ENCODE measurements at places on chromosomes 13 and 19.

DNA sequence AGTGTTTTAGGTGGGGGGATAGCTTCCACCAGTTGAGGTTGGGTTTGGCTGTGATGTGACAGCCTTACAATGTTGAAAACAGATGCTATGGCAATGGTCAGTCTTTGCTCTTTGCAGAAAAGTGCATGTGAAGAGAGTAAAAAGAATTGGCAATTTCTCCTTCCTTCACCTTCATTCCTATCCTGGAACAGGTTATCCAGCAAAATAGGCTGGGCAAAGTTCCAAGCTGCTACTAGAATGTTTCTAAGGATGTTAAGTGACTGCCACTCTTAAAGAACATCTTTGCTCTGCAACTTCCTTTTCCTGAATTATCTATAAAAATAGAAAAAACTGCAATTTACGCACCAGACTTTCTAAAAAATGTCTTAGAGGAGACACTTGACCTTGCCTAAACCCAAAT lies 50.1 kb upstream of the MYCBP2 start:
- DNase-seq: no peak

GRCh38 chr13:76884186-76884906 lies 1.9 kb downstream of the KCTD12 start:
- peak; percentile 48 for DNase-seq

GRCh38 chr19:47694466-47695273 lies 18.6 kb upstream of the EHD2 start:
- no peak for DNase-seq

DNA sequence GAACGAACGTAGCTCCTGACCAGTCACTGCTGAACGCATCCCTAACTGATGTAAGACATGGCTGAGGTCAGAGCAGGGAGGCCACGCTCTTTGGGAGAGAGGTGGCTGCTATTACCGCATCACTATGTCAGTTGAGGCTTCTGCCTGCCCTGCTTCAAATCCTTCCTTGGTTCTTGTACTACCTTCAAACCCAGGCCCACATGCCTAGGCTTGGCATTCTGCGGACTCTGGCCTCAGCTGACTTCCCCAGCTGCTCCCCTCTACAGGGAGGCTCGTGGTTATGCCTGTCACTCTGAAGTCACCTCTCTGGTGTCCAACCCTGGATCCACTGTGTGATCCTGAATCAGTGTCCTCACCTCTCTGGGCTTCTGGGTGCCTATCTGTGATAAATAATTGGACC lies 14.8 kb upstream of the MEIS3 start:
- no peak for DNase-seq

DNA sequence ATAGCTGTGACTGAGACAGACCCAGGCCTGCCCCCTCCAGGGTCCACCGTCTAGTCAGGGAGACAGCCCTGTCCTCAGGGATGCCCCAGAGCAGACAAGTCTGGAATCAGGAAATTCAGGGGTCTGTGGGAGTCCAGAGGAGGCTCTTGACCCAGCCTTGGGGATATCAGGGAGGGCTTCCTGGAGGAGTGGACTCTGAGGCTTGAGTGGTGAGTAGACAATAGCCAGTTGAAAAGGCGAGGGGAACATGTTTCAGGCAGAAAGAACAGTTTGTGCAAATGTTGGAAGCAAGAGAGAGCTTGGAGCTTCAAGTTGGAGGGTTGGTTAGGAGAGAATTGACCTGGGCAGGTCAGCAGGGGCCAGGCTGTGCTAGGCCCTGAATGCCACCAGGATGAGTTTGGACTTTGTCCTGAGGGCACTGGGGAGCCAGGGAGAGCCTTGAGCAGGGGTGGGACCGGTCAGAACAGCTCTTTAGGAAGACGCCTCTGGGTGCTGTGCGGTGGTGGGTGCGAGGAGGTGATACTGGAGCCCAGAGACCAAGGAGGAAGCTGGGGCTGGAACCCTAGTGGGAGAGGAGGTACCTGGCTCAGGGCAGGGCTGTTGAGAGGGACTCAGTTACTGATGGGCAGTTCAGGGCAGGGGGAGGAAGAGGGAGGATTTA lies 2.7 kb downstream of the CCDC9 start:
- DNase-seq: no peak

Measured in cerebellum (tissue), 4 donors.